ENCODE measurements at places on chromosomes 1 and 21.

DNA sequence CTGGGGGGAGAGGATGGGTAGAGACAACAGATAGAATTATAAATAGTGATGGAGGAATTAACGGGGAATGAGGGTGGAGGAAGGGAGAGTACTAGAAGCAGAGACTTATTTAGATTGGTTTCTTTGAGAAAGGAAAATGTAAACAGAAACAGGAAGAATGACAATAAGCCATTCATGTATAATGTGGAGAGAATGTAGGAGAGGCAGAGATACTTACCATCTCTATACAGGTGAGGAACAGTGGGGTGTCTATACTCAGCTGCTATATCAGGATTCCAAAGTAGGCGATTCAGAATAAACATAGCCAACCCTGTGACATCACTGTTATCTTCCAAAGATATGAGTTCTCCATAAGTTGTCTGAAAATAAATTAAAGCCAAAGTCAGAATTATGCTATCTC lies 16.8 kb downstream of the ASPM start:
- DNase-seq: no peak

DNA sequence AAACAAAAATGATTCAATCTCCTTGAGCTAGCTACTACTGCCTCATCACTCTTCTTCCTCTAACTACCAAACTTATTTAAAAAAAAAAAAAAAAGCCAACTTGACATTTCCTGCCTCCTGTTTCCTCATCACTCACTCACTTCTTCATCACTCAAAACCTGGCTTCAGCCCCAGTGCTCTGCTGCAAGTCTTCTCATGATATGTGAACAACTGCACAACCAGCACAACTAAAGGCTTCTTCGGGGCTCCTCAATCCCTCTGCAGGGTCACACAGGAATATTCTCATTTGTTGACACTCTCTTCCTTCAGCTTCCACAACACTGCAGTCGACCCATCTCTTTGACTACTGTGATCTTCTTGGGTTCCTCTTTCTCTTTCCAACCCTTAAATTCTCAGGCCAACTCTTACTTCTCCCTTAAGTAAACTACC lies 7.6 kb downstream of the MTF1 start:
- DNase-seq: no peak

DNA sequence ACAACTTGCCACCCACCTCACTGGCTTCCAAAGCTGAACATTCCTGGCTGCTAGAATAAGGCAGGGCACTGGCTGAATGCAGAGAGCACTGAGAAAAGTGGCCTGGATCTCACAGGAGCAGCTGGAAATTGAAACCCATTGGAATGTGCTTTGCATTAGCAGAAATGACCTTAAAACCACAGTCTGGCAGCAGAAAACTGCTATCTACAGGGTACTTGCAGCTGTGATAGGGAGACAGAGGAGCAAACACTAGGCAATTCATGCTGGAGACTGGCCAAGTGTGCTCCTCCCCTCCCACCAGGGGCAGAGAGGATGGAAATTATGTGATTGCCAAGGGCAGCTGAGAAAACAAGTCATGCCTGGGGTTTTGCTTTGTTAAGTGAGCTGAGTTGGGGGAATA lies 47.2 kb downstream of the HSD3B1 start:
- no peak for DNase-seq

DNA sequence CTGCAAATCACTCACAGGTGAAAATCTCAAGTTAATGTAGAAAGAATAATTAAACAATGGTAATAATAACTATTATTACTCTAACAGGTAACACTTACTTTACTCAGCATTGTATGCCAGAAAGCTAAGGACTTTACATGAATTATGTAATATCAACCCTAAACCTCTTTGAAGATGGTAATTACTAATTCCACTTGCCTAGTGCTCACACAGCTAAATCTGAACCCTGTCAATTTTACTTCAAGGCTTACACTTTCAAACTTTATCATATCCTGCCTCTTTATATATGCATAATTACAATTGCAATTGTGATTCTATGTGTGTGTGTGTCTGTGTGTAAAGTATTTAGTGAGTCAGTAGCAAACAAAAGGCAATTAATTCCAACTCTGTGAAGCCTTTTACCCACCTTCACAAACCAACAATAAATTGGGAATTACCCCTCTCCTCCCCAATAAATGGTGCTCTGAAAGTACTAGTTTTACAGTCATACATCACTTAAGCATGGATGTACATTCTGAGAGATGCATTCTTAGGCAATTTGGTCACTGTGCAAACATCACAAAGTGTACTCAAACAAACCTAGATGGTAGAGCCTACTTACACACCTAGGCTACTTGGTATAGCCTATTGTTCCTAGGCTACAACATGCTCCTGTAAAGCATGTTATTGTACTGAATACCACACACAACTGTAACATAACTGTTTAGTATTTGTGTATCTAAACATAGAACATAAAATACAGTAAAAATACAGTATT lies 5.9 kb downstream of the ZNF644 start:
- DNase-seq: no peak

- DNase-seq: peak; percentile 76
Observed at GRCh38 chr1:2556277-2556677, at the start of gene TNFRSF14. TSS of gene TNFRSF14 (plus strand) at chr1:2556371. CDS start at chr1:2556665, 294 bp downstream.

- DNase-seq: no peak
Observed at GRCh38 chr1:14538335-14538734, 60.1 kb upstream of the KAZN start.

- DNase-seq: no peak
Observed at GRCh38 chr1:78333502-78333901, 157.3 kb upstream of the PTGFR start.

GRCh38 chr1:240342251-240342625 lies 250.6 kb downstream of the FMN2 start:
- DNase-seq: no peak

DNA sequence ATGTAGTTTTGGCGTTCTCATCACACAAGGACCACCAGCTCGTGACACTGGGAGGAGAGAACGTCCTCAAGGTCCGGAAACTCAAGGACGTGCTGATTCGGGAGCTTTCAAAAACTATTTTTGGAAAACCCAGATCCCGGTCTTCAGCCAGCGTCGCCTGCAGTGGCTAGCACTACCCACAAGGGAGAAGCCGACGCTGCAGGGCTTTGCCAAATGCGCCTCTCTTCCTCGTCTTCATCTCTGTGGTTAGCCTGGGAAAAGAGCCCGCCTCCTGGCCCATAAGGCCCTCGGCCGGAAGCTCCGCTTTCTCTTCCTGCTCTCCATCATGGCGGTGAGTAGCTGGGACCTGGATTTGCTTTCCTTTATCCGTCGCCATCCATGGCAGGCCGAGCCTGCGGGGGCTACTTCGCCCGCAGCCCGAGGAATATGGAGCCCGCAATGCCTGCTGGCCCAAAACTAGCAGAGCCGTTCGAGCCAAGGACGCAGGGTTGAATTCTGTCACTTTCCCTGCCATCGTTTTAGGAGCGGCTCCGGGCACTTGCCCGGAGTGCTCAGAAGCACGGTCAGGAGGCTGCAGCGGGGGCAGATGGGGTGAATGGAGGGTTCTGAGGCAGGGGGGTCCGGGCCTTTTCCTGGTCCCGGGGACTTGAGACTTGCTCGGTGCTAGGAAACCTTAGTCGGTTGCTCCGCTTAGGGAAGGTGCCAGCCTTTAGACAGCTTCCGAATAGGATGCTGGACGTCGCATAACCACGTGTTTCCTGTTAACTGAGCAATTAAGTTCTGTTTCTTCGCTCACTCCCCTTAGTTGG lies at the start of gene RPL11:
Gene RPL11, plus strand, starts transcription at position 308 of the 809 bp plus-strand sequence. Its CDS starts 18 bp downstream, at position 326.
- peak; percentile 87 for DNase-seq

DNA sequence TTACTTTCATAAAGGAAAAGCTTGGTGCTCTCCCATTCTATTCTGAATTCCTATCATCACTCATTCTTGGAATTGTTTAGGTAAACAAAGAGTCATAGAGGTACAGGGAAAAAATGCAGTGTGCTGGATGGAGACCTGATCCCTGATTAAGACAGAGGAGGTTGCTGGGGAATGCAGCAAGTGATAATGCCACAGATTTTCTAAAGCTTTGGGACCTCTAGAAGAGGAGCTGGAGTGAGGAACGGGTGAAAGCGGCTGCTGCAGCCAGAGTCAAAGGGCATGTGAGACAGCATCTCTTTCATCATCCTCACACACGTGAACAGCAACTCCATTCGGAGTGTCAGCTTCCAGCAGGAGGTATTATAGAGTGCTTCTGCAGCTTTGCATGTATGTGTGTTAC lies 54.9 kb upstream of the DIPK1A start:
- no peak for DNase-seq

DNA sequence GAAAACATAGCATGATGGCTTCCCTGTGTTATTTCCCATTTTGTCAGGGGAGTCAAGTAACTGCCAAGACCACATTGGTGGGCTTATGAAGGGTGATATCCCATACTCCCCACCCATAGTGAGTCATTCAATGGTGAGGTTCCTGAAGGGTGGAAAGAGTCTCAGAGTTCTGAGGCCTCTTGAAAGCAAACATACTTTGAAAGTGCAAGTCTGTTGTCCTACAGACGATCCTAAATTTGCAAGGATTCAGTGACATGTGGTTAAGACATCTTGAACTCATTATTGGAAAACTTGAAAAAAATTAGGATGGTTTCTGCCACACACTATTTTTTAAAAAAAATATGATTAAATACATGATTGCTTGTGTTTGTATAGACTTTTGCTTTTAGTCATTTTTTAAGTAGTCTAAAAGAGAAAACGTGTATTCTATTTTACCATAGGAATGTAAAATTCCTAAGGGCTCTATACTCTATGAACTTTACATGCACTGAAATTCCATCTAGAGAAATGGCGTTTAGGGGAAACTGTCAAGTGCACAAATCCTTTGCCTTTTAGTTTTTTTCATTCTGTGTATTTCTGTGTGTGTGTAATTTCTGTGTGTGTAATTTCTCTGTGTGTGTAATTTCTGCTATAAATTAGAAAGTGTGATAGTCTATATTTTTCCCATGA lies 225.5 kb upstream of the ADAMTS5 start:
- no peak for DNase-seq

- peak; percentile 22 for DNase-seq
Observed at GRCh38 chr1:15272009-15272781, 25.2 kb downstream of the FHAD1 start.

GRCh38 chr1:30511563-30511962 lies 211.8 kb downstream of the MATN1 start:
- DNase-seq: no peak

GRCh38 chr1:180358649-180359048 lies 128.6 kb downstream of the LHX4 start:
- DNase-seq: no peak

DNA sequence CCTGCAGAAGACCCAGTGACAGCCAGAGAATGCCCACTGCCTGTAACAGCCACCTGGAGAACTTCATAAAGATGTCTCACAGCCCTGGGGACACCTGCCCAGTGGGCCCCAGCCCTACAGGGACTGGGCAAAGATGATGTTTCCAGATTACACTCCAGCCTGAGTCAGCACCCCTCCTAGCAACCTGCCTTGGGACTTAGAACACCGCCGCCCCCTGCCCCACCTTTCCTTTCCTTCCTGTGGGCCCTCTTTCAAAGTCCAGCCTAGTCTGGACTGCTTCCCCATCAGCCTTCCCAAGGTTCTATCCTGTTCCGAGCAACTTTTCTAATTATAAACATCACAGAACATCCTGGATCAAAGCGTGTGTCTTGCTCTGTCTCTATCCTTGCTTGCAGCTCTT lies 14.7 kb upstream of the PINK1 start:
- no peak for DNase-seq

- no peak for DNase-seq
Observed at GRCh38 chr1:204685236-204686006, at the start of gene LRRN2. TSS of gene LRRN2 (minus strand) at chr1:204685738. CDS start at chr1:204619992, 65,746 bp downstream.

DNA sequence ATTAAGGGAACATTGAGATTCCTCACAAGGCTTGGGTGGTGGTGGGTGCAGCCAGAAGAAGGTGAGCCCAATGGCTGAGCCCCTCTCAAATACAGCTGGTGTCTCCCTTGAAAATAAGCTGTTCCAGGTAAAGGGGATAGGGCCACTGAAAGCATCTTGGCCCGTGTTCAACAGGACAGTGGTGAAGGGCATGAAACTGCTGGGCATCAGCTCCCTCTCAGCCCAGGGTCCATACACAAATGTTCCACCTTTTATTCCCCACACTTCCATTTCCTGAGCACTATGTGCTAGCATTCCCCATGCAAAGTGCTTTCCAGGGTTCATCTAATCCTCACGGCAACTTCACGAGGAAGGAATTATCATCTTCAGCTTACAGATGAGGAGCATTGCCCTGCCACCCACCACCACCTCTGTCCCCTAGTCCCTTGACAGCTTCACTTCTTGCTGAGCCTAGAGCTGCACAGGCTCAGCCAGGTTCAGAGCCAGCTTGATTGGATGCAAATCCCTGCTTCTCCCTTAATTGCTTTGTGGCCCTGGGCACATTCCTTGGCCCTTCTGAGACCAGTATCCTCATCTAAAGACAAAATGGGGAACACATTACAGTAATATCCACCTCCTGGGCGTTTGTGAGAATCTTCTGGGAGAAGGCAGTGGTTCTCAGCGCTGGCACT lies 9.6 kb downstream of the TAGLN2 start:
- DNase-seq: no peak

GRCh38 chr21:16280686-16281091 lies 550.9 kb downstream of the USP25 start:
- no peak for DNase-seq

DNA sequence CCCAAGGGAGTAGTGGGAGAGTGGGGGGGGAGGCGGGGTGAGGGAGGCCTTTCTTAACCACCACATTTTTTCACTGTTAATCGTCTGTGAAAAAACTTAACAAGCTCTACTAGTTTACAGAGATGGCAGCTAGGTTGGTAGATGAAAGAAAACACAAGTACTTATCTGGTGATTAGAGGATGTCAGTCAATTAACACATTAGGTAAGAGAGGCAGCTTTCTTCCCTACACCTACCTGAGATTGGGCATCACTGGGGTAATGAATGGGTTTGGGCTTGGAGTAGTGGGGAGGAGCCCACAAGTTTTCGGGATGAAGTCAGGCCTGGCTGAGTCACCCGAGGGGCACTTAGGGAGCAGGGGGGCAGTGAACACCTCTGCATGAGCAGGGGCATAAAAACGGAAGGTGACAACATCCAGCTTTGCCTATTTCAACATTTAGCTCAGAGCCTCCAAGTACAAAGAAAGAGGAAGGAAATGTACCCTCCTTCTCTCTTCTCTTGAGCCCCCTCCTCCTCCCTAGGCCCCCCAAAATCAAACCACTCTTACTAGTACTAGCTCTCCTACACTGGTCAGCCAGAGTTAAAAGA lies 2.5 kb downstream of the LBR start:
- DNase-seq: no peak

Data from naive thymus-derived CD8-positive, alpha-beta T cell (primary cell).